ENCODE measurements at places on chromosomes 2 and 18.

- peak; percentile 84 for DNase-seq
Observed at GRCh38 chr2:224357098-224357901, 44.6 kb downstream of the FAM124B start.

DNA sequence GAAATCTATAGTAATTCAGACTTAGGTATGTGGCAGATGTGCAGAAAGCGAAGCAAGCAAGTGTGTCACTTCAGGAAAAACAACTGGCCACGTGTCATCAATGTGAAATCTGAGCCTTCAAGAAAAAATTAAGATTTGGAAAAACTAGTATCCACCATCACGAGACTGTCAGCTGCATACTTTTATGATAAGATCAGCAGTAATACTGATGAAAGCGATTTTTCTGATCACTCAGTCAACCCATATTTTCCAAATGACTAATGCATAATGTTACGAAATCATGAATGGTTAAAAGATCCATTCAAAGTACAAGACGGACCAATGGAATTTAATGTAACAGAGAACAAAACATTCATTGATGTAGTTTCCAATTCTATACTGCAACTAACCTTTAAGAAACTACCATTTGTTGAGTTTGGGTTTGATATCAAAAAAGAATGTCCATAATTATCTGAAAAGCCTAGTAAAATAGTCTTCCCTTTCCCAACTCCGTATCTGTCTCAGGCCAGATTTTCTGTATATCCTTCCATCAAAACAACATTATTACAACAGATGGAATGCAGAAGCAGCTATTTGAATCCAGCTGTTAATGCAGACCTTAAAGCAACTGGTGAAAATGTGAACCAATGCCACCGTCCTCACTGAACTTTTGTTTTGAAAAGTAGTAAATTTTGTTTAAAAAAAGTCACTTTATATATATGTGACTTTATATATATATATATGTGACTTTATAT lies 17.0 kb upstream of the BCL2 start:
- DNase-seq: no peak

GRCh38 chr2:182740701-182741100 lies 24.6 kb downstream of the DNAJC10 start:
- no peak for DNase-seq

DNA sequence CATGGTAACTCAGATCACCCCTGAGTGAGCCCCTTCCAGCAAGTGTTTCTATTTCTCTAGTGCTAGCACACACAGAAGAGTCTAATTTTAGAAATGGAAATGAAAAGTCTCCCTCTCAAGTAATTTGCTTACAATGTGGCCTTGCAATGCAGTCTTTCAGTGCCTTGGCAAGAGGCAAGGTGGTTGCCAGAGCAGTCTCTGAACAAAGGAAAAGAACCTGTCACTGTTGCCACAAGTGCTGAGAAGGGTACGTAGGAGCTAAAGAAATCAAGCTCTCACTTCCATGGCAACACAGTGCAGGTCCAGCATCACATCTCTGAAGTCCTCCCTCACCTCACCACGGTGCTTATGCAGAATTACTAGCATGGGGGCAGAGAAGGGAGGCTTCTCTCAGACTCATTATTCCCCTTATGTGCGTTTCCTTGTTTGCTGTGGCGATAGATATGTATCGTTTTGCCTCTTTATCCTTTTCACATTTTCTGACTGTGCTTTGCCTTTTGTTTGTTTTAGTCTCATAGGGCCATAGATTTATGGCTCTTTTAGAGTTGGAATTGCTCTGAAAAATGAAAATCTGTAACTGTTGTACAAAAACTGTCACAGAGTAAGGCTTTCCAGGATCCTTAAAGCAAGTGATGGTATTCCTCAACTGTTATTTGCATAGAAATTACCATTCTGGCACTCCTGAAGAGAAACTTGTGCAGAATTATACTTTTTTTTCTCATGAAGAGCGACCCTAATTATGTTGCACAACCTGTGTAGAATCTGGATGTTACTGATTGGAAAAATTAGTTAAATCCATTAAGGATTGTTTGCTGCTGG lies 164.8 kb downstream of the CCDC85A start:
- DNase-seq: no peak

DNA sequence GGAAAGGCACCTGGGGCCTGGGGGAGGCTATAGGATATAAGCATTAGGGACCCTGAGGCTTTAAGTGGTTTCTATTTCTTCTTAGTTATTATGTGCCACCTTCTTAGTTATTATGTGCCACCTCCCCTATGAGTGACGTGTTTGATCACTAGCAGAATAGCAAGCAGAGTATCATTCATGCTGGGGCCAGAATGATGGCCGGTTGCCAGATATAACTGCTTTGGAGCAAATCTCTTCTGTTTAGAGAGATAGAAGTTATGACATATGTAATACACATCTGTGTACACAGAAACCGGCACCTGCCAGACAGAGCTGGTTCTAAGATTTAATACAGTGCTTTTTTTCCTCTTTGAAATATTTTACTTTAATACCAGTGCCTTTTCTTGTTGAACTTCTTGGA lies 29.4 kb downstream of the LIPG start:
- no peak for DNase-seq

GRCh38 chr18:46297621-46298020 lies 193.4 kb downstream of the HAUS1 start:
- DNase-seq: no peak

- no peak for DNase-seq
Observed at GRCh38 chr2:54638103-54638502, 85.4 kb upstream of the EML6 start.

DNA sequence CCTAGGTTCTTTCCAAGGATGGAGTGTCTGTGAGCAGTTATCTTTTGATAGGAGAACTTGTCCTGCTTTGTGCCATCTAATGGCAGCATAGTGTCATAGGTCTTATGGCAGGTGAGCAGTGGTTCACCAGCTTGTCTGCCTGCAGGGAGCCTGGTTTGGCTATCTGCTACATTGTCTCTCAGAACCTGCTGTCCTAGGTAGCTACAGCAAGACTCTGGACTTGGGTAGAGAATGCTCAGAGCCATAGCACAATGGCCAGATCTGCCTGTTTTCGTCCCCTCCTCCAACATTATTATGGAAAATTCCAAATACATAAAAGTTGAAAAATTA lies 28.3 kb downstream of the AGFG1 start:
- DNase-seq: no peak

DNA sequence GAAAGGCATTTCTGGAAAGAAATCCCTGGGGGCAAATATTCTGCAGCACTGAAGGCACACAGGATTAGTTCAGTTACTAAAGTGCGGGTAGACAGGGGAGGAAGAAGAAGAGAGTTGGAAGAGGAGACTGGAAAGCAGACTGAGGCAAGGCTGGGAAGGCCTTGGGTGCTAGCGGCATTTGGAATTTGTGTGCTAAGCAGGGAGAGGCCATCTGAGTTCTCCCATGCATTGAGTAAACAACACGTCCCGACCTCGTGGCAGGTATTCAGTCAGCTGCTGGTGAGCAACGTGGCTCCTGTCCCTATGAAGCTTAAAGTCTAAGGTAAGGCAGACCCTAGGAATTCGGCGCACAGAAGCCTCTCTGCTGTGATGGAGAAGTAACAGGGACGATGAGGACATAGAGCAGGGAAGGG lies 30.7 kb downstream of the ATP8B1 start:
- DNase-seq: no peak

DNA sequence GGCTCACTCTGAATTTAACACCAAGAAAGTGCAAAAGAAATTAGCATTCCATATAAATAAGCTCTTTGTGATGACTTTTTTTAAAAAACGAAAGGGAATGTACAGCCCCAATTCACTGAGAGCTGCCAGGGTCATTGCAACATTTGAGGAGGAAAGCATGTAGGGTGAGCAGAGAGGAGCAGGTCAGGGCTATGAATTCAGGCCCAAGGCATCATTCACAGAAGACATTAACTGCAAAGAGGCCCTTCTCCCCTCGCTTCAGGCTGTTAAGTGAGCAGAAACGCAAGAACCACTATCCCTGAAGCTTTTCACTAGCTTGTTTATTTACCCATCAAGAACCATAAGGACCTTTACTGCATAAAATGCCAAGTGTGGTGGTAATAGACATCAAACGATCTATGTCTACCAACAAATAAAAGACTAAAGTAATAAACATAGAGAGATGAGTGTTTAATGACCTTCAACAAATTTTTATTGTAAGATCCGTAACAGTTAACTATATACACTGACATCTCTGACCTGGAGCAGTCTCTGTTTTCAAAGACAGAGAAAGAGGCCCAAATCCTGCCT lies 333.1 kb upstream of the HNRNPA3 start:
- no peak for DNase-seq

GRCh38 chr18:62758591-62758990 lies 43.2 kb downstream of the PHLPP1 start:
- DNase-seq: no peak

DNA sequence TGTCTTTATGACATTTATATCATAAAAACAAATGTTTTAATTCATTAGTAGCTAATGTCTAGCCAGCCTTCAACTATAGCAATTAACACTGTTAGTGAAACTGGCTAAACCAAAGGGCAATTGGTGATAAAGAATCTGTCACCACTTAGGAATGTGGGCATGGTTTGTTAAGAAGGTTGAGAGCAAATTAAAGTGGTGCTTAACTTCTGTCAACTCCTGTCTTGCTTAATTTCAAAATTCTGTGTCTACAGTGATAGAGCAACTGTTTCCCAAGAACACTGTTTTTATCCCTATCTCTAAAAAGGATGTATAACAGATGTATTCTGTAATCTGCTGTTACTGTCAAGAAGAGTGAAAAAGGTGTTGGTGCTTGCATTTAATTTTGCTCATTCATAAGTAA lies 36.5 kb downstream of the CFAP36 start:
- DNase-seq: no peak

GRCh38 chr2:158647436-158648231 lies 147.5 kb upstream of the DAPL1 start:
- DNase-seq: no peak

DNA sequence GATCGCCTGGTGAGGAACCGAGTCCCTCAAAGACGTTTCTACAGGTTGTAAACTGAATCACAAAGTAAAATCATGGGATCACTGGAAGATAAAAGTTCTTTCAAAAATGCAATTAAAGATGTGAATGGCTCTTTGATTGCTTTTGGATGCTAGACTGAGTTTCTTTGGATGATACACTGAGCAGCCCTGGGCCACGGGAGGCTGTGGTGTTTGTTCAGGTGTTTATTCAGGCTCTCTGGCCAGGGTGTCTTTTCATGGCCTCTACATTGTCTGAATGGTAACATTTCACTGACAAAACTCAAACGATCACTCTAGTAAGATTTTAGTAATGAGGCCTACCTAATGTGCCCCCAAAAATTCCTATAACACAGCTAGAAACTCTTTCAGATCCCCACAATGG lies 48.4 kb upstream of the SPATS2L start:
- DNase-seq: no peak

- no peak for DNase-seq
Observed at GRCh38 chr2:29042561-29043075, 31.7 kb downstream of the PCARE start.

GRCh38 chr18:57475903-57476302 lies 40.7 kb downstream of the ONECUT2 start:
- DNase-seq: no peak

DNA sequence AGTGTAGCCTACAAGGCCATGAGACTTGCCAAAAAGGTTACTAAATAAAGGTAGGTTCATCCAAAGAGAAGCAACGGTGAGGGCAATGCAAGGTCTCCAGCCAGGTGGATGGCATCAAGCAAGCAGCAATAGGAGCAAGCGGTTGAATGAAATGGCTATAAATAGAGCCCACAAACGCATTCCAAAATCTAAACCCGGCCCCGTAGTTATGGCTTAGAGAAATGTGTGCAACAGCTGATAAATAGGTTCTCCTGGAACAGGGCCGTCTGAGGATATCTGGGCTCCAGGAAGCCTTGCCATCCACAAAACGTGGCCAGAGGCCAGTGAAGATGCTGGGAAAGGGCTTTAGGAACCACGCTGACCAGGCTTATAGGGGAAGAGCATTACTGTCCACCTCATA lies 146.1 kb upstream of the PID1 start:
- no peak for DNase-seq

- DNase-seq: peak; percentile 92
Observed at GRCh38 chr18:23835091-23835490, 145.8 kb downstream of the LAMA3 start.

- no peak for DNase-seq
Observed at GRCh38 chr2:204112084-204112770, 175.7 kb downstream of the ICOS start.

DNA sequence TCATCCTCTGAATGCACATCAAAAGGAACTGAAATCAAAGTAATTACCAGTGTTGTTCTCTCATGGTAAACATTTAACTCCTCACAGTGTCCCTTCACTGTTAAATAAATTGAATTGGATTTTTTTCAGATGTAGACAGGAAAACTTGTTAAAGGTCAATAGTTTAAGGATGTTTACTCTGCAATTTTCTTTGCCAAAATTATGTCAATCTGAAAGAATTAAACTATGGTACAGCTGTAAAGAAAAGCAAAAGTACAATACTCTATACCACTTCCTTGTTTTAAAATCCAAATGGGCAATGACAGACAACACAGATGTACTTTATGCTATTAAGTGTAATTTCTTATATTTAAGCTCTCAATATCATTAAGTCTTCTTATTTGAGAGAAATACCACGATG lies 153.2 kb downstream of the WDPCP start:
- DNase-seq: no peak

DNA sequence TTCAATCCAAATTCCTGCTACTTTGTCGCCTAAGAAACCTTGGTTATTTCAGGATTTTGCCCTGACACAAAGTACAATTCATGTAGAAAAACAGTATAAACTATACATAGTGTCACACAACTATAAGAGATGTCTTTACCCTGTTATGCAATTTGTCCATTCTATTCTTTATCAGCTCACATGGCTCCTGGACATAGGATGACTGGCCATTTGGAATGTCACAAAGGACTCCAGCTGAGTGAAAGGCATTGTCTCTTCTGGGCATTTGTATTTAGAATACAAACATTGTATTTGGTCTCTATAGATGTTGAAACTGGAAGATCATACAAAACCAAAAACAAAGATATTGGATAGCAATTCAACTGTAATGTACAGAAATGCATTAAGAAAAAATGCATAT lies 944.6 kb upstream of the LRRTM1 start:
- no peak for DNase-seq

GRCh38 chr18:40501026-40501425 lies 1454.0 kb upstream of the PIK3C3 start:
- no peak for DNase-seq

GRCh38 chr2:172409042-172409441 lies 18.3 kb upstream of the ITGA6 start:
- DNase-seq: no peak

GRCh38 chr2:719734-720133 lies 42.5 kb upstream of the TMEM18 start:
- no peak for DNase-seq

GRCh38 chr2:15884790-15885189 lies 55.6 kb upstream of the MYCN start:
- no peak for DNase-seq

- DNase-seq: no peak
Observed at GRCh38 chr2:29261003-29261402, 145.8 kb downstream of the CLIP4 start.

GRCh38 chr2:232315923-232316299 lies 62.6 kb upstream of the ALPP start:
- no peak for DNase-seq

DNA sequence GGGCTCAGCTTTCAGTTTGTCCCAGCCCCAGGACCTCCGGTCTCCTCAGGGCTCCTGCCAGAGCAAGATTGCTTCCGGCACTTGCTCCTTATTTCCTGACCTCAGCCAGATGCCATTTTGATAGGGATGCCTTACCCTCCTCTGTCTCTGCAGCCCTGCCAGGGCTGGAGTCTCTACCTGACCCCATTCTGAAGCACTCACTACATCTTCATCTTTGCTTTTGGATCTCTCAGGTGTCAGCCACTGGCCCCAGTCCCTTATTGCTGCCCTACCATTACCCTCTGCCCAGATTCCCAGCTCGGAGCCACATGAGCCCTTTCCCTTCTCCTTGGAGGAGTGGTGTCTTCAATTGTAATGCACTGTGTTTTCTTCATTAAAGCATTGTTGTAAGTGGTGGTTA lies 17.1 kb downstream of the OSBPL6 start:
- no peak for DNase-seq

Data from inflammatory macrophage (primary cell).